GM06990 (cell line): ENCODE measurements at places on chromosomes 1 and 21.

DNA sequence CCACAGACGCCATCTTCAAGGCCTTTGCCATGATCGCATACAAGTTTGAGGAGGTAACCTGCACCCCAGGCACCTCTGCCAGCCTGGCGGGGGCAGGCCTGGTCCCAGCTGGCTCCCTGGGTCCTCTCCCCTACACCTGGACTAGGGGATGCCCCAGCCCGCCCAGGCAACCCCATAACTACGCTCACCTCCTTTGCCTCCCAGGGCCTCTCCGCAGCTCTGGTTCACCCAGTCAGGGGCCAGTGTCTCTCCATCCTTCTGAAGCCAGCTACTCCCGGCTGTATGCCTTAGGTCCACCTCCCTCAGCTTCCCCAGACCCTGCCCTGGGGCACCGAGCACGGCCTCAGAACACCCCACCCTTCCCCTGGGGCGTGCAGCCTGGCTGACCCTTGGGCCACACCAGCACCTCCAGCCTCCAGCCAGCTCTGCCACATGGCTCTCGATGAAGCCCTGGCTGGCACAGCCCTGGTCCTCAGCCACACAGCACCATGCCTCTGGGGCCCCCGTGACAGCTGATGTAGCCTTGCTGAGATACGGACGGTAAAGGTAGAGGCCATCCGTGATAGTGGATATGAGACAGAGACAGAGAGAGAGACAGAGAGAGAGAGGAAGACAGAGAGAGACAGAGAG lies 80.4 kb upstream of the COL6A1 start:
- DNase-seq = no peak

DNA sequence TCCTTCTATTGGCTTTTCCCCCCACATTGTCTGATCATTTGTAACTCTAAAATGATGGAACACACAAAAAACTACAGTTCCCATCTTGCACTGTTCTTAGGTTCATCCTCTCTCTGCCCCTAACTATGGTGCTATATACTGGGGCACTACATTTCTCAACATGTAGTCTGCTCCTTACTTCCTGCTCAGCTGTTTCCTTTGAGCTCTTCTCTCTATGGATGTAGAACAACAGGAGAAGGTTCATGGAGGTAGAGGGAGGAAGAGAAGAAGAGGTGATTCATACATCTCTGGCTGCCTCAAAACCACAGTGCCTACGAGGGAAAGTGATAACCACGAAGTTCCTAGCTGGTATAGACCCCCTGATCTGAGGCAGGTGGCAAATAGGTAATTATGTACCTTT lies 7.0 kb upstream of the C1orf146 start:
- DNase-seq = no peak

DNA sequence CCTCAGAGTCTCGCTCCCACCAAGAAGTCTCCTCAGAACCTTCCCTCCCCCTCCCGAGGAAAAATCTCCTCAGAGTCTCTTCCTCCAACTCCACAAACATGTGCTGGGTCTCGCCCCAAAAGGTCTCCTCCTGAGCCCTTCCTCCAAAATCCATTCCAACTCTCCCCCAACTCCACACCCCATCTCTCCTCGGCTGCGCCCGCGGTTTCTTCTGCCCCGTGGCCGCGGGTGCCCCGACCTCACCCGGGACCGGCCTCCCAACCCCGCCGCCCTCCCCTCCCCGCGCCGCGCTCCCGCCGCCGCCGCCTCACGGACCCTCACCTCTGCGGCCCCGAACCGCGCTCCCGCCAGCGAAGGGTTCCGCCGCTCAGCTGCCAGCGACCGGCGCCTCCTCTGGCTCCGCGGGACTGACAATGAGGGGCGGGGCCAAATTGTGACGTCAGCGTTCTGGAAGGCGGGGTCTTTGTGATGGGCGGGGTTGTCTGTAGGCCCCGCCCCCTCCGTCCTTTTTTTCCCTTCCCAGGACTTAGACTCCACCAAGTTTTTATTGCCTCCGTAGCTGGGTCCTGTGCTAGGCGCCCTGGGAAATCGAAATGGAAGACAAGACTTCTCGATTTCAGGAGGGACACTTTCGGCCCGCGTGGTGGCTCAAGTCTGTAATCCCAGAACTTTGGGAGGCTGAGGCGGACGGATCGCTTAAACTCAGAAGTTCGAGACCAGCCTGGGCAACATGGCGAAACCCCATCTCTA lies at the start of gene LUZP1:
LUZP1 (minus strand) TSS at position 412 of the 750 bp plus-strand sequence.
- peak; percentile 77 for DNase-seq

DNA sequence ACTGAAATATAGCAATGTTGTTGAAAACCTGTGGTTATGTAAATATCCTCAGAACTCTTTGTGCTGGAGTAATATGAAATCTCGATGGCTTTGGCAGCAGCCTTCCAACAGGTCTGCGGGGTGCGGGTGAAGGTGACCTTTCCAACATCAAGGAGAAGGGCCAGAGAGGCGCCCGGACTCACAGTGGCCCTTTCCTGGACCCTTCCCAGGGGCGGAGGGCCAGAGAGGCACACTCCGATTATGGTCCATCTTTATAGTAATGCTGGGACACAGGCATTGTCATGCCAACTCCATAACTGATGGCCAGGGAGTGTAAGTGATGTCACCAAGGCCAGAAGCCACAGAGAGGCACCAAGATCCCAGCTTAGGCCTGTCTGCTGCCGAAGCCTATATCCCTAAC lies 18.1 kb downstream of the SLC37A1 start:
- DNase-seq = no peak

GRCh38 chr1:233695901-233696300 lies 82.0 kb downstream of the KCNK1 start:
- peak; percentile 33 for DNase-seq

DNA sequence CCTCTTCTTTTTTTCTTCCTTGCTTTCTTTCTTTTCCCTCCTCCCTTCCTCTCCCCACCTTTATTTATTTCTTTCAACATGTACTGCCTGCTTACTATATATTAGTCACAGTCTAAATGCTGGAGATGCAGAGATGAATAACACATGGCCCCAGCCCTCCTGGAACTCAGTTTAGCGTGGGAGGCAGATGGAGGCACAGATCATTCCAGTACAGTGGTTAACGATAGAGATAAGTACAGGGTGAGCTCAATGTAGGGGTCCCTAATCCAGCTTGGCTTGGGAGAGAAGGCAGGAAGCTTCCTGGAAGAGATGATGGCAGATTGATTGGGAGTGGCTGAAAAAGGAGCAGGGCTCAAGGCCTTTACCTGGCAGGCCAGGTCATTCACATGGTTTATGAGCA lies 55.6 kb upstream of the PPP2R5A start:
- no peak for DNase-seq

DNA sequence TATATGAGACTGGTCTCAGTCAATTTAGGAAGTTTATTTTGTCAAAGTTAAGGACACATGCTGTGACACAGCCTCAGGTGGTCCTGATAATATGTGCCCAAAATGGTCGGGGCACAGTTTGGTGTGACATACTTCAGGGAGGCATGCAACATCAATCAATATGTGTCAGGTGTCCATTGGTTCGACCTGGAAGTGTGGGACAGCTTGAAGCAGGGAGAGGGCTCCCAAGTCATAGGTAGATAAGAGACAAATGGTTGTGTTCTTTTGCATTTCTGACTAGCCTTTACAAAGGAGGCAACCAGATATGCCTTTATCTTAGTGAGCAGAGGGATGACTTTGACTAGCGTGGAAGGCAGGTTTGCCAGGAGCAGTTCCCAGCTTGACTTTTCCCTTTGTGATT lies 4.5 kb upstream of the ERVH48-1 start:
- DNase-seq = no peak

GRCh38 chr1:22143065-22144033 lies at the start of gene WNT4:
Gene WNT4 (minus strand): TSS chr1:22143097. CDS start chr1:22142922, 175 bp downstream.
- no peak for DNase-seq

GRCh38 chr21:27586986-27587385 lies 620.1 kb upstream of the ADAMTS5 start:
- DNase-seq = no peak

DNA sequence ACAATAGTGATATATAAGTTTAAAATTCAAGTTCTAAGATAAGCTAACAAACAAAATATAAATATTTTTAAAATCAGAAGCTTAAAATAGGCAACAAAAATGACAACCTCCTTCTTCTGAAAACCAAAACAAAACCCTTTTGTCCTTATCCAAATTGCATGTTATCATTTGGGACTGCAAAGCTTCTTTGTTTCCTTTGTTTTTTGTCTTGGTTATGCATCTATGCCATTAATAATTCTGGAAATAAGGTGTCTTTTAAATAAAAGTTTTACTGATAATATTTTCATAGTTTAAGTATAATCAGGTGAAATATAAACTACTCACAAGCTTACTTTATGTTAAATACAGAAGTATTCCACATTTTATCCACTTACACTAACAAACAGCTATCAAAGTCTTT lies 20.5 kb downstream of the ADSS2 start:
- DNase-seq = no peak

- DNase-seq = no peak
Measured at GRCh38 chr1:218666263-218666662, 321.1 kb downstream of the TGFB2 start.

DNA sequence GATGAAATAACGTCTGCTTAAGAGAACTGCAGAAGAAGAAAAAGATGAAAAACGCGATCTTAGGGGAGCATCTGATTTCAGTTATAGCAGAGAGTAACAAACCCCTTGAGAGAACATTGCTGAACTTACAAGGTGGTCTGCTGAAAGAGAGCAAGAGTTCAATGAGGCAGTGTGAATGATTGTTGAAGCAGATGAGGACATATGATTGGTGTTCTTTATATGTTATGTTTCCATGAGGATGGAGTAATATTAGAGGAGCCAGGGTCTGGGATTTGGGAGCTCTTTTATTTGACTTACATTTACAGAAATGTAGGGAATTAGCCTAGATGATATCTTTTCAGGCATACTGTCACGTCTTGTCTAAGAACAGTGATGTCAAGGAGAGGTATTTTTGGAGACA lies 1302.0 kb downstream of the KCNT2 start:
- no peak for DNase-seq

DNA sequence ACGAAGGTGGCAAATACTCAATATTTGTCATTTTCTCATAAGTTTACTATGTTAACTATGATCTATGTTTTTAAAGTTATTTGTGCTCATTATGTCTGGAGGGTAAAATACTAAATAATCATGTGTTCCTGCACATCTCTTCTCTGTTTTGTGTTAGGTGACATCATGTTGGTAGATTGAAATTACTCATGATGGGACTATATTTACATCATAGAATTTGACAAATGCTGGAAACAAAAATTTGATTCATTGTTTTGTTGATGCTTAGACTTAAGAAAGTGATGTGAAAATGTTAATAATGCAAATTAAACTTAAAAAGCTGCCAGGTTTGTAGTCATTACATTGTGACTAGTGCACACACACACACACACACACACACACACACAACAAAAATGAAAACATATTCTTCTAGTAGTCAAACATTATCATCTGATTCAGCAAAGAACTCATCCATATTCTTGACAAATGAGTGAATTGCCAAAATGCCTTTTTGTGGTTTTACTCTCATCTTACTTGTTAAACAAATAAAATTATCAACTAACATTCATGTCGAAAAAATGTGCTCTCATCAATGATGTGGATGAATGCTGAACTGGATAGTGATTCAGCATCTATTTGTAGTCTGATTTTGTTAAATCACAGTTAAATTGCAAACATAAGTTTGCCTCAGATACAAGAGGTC lies 870.7 kb downstream of the BRINP3 start:
- DNase-seq = no peak

- no peak for DNase-seq
Measured at GRCh38 chr1:161007369-161007768, 13.6 kb downstream of the F11R start.

DNA sequence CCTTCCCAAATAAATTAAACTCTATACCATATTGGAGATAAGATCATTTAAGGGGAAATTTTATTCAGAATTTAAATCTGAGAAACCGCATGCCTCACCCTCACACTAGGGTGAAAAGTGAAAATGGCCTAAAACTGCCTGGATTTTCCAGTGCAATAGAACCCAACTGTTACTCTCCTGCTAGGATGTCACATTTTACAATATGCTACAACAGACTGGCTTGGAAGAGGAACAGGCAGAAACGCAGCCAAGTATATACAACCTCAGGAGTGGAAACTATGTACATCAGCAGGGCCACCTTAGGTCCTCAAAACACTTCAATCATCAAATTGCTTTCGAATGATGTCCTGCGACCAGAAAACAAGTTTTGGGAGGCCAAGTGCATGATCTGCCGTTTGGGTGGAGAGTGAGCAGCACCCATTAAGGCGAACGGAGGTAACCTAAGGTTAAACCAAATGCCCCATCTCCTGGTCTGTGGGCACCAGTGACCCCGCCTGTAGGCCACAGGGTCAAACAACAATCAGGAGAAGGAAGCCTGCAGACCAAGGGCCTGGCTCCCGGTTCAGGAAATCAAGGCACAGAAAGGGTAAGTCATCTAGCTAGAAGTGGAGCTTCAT lies 4.9 kb downstream of the RCAN1 start:
- no peak for DNase-seq

GRCh38 chr21:43190951-43191350 lies 22.1 kb downstream of the CRYAA start:
- no peak for DNase-seq

GRCh38 chr1:217896490-217896889 lies 265.3 kb downstream of the SPATA17 start:
- DNase-seq = no peak

GRCh38 chr1:222852326-222852725 lies 37.5 kb downstream of the DISP1 start:
- no peak for DNase-seq

- peak; percentile 14 for DNase-seq
Measured at GRCh38 chr21:41068967-41069642, 98.9 kb upstream of the BACE2 start.

- peak; percentile 42 for DNase-seq
Measured at GRCh38 chr1:32255072-32256071, 4.3 kb downstream of the LCK start.

DNA sequence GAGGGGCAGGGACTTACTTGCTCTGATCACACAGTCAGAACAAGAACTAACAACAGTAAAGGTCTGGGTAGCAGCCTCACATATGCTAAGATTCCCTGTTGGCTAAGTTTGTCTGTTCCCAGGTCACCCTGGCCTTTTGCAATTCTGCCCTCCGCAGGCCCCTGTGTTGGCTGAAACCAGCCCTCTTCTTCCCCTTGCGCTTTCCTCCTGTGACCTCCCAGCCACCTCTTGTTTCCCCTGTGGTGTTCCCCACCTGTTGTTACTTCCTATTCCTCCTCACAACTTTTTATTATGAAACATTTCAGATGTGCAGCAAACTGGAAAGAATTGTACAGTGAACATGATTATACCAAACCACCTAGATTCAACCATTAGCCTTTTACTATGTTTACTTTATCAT lies 23.4 kb downstream of the MAPKAPK2 start:
- DNase-seq = no peak
